ENCODE measurements at places on chromosomes 4 and X.

DNA sequence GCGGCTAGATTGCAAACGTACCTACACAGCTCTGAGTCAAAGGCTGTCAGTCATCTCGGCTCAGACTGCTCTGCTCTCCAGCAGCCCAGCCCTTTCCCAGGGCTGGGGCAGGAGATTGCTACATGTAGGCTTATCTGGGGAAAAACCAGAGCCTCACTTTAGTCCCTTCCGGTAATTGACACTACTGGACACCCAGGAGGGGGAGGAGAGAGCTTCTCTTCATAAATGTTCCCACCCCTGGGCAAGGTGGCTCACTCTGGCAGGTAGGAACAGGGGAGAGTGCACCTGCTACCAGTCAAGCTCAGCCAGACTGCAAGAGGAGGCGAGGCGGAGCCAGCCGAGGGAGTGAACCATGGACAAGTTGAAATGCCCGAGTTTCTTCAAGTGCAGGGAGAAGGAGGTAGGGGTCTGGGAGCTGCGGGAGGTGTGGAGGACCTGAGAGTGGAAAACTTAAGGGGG lies at the start of gene SLC6A14:
TSS of gene SLC6A14 (plus strand) at position 249 of the 459 bp plus-strand sequence. CDS start at position 353, 104 bp downstream.
- no peak for DNase-seq

DNA sequence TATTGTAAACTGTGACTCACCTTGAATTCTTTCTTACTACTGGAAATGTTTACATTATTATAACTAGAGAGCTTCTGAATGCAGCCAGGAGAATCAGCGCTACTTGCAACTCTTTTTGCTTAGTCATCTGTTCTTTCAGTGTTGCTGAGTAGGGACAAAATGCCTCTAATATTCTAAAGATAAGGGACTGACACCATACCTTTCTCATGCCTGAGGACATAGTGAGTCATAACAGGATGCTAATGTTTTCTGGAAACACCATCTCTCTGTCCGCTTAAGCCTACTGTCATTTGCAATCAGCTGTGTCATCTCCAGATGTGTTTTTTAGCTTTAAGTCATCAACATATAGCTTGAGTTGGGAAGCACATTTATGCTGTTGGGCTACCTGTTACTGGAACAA lies 108.3 kb downstream of the QRFPR start:
- DNase-seq = no peak

GRCh38 chr4:175758050-175759024 lies 53.7 kb downstream of the GPM6A start:
- DNase-seq = no peak

- no peak for DNase-seq
These were observed 9.0 kb upstream of the TSPYL2 start for GRCh38 chrX:53073115-53073586.

DNA sequence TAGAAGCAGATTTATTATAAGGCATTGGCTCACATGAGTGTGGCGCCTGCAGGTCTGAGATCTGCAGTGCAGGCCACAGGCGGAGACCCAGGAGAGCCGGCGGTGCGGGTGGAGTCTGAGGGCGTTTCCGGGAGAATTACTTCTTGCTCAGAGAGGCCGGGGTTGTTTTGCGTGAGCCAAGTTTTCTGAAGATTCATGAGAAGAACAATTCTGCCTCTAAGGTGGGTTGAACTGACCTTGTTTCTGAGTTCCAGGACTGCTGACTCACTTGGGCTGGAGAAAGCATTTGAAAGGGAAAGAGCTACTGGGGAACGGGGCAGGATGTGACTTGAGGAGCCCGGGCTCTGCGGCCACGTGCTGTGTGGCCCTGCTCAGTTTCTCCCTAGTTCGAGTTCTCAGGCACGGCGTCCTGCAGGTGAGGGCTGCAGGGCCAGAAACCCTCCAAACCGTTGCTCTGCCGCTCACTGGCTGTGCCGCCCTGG lies 36.7 kb upstream of the SORCS2 start:
- DNase-seq = no peak

DNA sequence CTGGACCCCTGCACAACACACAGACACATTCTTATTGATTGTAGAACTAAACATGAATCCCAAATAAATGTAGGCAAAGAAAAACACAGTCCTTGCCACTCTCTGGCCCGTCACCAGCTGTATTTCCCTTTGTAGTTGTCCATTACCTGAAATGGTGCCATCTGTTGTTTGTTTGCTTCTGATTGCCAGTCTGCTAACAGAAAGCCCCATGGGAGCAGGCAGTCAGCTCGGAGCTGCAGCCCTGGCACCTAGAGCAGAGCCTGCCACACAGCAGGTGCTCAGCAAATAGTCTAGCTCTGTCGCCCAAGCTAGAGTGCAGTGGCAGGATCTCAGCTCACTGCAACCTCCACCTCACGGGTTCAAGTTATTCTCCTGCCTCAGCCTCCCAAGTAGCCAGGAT lies 28.9 kb downstream of the CPLX1 start:
- no peak for DNase-seq

DNA sequence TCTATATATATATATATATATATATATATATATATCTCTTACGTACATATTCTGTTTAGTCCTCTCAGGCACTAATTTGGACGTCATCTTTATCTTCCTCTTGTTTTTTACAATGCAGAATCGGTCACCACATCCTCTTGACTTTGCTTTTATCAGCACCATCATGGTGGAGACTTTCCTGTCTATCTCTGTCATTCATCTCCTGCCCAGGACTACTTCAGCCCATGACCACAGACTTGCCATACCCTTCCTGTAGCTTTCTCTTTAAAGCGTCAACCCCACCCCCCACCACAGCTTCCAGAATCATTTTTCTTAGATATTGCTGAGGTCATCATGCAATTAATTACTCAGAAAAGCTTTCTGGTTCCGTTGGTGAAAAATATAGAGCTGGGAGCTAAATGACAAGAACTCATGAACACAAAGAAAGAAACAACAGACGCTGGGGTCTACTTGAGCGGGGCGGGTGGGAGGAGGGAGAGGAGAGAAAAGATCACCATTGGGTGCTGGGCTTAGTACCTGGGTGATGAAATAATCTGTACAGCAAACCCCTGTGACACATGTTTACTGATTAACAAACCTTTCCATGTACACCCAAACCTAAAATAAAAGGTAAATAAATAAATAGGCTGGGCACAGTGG lies 30.5 kb upstream of the PRKX start:
- DNase-seq = no peak

DNA sequence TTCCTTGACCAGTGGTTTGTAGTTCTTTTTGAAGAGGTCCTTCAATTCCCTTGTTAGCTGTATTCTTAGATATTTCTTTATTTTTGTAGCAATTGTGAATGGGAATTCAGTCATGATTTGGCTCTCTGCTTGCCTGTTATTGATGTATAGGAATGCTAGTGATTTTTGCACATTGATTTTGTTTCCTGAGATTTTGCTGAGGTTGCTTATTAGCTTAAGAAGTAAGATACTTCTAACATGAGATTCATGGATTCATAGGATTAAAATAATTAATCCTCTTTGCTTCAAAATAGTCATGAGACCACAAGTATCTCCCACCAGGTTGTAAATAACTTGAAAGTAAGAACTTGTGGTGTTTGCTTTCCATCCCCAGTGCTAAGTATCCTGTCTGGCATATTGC lies 308.9 kb downstream of the DTHD1 start:
- no peak for DNase-seq

- no peak for DNase-seq
These were observed 9.3 kb upstream of the CPE start for GRCh38 chr4:165369522-165369921.

- no peak for DNase-seq
These were observed 11.4 kb upstream of the PCDH18 start for GRCh38 chr4:137543648-137544047.

GRCh38 chr4:134201216-134202161 lies at the start of gene PABPC4L:
Gene PABPC4L (minus strand): TSS chr4:134201789. CDS start chr4:134201019, 770 bp downstream.
- DNase-seq = no peak

GRCh38 chr4:17930256-17930655 lies 91.3 kb downstream of the LCORL start:
- no peak for DNase-seq

GRCh38 chr4:8857766-8858700 lies 13.6 kb downstream of the HMX1 start:
- DNase-seq = no peak

GRCh38 chr4:152707632-152708031 lies 27.8 kb upstream of the TMEM154 start:
- DNase-seq = no peak
